ENCODE measurements at places on chromosomes 16 and 17.

DNA sequence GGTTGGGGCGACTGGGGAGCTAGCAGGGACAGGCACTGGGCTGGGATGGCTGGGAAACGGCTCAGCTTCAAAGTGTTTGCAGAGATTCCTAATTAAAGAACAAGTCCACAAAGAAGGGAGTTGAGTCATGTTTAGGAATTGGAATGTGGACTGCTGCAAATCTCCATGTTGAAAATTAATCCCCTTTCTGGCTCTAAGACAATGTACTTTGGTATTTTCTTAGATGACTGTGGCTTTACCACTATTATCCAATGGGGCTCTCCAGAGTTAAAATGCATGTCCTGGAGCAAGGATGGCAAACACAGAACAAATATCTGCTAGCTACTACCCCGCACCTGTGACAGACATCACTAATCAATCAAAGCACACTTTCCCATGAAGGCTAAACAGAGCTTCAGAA is 22.2 kb upstream of the WSCD1 start:
- DNase-seq: no peak

DNA sequence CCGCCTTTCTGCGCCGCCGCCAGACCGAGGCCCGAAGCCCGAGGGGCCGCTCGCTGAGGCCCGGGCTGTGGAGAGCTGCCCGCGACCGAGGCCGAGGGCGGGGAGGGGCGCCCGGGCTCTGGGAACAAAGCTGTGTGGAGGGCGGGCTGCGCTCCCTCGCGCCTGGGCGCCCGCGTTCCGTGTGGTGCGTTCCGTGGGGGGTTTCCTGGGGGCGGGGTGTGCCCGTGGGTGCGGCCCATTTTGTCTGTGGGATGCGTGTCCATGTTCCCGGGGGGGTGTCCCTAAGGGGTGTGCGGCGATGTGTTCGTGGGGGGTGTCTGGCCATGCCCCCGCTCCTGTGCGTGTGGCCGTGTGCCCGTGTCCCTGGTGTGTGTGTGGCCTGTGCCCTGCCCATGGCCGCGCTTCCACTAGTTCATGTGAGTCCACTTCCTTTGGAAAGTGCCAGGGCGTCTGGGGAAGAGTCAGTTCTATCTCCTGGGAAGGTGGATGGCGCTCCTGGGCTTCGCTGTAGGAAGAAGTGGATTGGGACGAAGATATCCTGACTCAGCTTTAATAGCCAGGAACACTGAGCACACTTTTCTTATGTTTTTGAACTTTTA is 520 bp downstream of the JPT2 start:
- DNase-seq: peak; percentile 21

DNA sequence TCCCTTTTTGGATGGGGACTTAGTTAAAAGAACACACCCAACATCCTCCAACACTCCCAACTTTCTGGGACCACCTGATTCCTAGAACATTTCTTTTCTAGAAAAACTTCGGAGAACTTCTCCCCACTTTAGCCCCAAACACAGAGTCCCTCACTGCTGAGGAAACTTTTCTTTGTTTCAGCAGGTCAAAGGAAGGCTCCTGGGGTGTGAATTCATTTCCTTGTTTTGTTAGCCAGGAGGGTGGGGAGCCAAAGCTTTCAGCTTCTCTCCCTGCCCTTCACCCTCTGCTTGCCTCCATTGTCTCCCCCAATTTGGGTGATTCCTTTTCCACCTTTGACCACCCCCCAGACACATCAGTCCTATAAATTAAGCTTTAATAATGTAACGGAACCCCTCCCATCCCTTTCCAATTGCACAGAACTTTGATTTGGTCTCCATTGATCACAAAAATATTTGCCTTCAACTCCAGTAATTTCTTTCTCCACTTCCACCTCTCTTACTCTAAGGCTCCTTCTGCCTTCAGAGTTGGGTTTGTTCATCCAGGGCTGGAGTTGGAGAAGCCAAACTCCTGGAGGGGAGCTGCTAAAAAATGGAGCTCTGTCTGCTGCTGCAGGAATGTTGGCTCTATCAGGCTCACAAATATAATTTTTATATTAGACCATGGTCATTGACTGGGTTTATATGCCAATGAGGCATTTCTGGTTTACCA is 10.3 kb downstream of the HOXB4 start:
- DNase-seq: no peak

DNA sequence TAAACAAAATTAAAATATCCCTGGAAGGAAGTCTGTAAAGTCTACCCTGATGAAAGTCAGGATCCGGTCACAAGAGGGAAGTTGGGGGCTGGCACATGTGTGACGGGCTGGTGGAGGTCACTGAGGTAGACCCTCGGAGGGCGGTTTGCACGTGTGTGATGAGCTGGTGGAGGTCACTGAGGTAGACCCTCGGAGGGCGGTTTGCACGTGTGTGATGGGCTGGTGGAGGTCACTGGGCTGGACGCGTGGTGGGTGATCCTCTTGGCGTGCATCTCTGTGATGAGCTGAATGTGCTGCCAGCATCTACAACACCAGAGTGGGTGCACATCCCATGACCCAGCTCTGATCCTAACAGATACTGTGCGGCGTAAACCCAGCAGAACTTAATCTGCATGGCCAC is 43.7 kb upstream of the METRNL start:
- no peak for DNase-seq

GRCh38 chr17:38591759-38592241 is 14.0 kb downstream of the SRCIN1 start:
- no peak for DNase-seq

DNA sequence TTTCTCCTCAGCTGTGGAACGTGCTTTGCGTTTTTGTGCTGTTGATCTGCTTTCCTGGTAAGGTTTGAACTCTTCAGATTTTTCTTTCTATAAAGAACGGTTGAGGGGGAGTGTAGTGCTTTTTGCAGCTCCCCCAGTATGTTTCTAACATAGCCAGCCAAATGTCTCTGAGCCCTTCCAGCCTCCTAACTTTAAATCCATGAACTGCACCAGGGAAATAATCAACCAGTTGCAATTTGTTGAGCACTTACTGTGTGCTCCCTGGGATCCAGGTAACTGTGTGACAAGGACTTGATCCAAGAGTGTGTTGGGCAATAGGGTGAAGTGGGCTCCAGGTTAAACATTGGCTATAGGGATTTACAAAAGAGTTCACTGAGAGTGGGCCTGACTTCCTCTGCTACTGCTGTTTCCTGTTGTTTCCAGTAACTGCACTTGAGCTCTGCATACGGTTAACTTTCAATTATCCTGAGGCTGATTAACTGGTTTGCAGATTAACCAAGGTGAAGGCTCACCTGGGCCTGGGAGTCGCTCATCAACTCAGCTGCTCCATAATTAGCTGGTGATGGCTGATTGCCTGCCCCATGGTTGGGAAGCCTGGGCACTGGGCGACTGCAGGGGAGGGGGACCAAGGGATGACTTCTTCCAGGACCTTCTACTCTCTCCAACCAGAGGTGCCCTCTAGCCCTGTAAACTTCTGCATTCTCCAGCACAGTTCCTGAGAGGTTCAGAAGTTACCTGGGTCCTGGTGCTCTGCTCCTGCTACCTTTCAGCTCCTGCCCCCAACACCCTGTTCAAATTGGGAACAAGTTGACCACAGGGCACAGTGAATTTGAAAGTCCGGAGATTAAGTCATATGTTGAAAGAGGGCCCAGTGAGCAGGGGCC is 19.5 kb downstream of the HLF start:
- DNase-seq: no peak

GRCh38 chr17:70078549-70078948 is 3.5 kb downstream of the KCNJ16 start:
- DNase-seq: no peak

- DNase-seq: no peak
These were observed 15.7 kb downstream of the ZDHHC7 start for GRCh38 chr16:84995663-84996062.

DNA sequence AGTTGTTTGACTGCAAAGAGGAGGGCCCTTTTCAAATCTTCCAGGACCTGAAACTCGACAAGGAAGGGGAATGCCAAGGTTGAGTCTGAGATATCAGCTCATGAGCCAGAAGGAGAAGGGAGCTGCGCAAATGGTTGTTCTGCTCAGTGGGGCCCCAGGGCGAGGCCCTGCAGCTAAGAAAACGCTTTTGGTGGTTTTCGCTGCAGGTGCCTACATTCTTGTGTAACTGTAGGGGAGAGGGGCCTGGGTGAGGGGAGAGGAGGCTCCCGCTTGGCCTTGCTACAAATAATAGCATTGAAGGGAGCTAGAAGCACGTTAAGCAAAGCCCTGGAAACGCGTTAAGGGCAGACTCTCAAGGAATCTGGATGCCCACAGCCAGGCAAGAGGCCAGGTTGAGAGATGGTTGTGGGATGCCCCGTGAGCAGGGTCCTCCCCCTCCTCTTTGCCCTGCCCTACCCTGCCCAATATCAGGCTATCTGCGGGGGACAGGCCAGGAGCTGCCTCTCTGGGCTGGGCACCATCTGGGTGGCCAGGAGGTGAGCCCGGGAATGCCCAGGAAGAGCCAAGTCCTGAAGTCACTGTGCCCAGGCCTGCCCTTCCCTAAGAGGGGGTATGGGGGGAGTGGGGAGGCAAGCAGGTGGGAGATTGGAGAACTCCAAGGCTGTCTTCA is 21.9 kb downstream of the GPR142 start:
- no peak for DNase-seq

- no peak for DNase-seq
These were observed 15.7 kb upstream of the CCL1 start for GRCh38 chr17:34378664-34379101.

DNA sequence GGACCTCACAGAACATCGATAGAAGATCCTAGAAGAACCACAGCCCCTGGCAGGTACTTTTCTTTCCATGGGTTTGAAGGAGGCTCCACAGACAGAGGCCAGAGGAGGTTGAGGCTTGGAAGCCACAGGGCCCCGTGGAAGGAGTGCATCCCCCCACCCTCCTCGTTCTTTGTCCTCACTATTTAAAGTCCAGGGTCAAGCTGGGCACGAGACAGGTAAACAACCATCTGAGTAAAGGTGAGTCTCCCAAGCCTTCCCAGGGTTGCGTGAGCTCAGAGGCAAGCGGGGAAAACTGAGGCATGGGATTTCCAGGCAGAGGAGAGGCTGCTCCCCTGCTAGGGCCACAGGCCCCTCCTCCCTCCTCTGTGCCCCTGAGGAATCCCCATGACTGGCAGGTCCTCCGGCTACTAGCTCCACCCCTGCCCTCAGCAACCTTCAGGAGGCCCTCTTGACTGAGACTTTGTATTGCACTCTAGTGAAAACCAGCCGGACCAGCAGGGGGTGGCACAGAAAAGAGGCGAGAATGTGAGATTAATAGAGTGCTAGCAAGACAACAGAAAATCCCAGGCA is 927 bp upstream of the SULT1A2 start:
- DNase-seq: no peak

GRCh38 chr16:3486506-3487215 is 8.6 kb downstream of the C16orf90 start:
- no peak for DNase-seq

DNA sequence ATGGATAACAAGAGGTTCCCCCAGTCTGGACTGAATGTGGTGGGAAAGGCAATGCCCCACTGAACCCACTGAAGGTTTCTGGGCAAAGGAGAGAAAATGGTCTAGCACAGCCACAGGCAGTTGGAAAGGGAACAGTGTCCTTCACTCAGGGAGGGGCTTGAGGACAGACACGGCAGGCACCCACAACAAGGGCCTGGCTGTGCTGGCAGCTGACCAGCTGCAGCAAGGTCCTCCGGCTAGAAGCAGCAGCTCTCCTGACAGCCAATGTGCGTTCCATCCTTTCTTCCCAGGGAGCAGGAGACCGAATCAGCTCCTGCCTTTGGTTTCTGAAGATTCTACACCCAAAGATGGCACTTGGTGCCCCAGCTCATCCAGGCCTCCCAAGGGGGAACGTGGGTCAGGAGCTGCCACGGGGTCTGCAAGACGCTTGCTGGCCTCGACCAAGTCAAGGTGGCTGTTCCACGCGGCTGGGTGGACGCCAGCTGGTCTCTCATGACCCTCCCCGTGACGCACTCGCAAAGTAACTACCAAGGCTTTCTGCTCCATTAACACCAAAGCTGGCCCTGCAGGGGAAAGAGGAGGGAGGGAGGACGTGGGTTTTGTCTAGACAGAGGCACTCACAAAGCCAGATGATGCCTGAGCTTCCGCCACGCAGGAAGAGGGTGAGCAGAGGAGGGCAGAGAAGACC is 11.1 kb downstream of the ABR start:
- DNase-seq: no peak

DNA sequence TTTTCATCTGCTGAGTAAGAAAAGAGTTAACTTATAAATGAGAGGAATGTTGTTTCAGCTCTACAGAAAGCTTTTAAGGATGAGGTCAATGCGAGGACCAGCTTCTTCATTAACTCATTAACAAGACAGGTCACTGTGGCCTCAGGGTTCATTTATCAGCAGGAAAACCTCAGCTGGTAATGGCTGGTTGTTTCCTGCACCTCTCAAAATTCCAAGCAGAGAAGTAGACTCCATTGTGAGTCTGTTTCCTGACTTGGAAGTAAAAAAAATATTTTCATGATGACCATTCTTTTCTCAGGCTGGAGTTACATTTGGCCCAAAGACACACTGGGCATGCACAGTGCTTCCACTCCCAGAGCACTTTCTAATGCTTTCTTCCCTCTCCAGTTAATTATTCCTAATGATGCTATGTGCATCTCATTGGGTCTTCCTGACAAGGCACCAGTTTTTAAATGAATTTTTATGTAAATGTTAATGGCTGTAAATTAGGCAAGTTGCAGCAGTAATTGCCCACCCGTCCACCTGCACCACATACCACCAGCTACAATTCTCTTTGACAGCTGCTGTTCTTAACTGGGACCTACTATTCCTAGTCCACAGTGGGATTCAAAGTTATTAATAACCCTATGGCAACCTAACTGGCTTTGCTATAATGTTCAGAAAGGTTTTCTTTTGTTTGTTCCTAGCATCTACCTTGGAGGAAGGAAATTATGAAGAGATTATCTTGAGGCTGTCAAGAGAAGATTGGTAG is 89.5 kb upstream of the BCAR1 start:
- no peak for DNase-seq

DNA sequence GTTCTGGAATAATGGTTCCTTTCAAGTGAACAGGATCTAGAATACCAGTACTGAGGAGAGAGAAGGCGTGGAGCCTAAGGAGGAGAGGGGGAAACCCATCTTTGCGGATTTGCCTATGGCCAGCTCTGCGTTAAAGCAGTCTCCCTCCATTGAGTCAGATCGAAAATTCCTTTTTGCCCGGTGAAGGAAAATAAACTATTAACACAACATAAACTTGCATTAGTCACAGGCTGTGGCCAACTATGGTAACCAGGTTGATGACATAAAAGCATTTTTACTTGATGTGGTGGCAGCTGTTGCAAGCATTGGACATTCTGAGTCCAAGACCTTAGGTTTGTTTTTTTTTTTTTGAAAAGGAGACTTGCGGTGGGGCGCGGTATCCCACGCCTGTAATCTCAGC is 8.9 kb downstream of the LDAF1 start:
- DNase-seq: no peak

GRCh38 chr17:17492571-17492970 is 3.6 kb downstream of the RASD1 start:
- no peak for DNase-seq

All from stimulated activated CD8-positive, alpha-beta memory T cell treated with anti-CD3 and anti-CD28 coated beads, Interleukin-4, amount 100 ng/mL, for 4 hours (primary cell).